ENCODE measurements at places on chromosomes 16 and 17. TPM values are rescaled to one million over a fixed set of nuclear protein-coding genes. Genes with fewer than 3 reads are reported as not detected.

The PMP22 gene
- 0.63 TPM for total RNA-seq

The TBC1D3H gene
- total RNA-seq = not detected

The TP53TG3 gene
- not detected for total RNA-seq

The C17orf113 gene
- total RNA-seq = 0.74 TPM

The AATK gene
- 0.28 TPM for total RNA-seq

The DOC2B gene
- 0.09 TPM for total RNA-seq

The FBXO39 gene
- total RNA-seq = 0.07 TPM

The BAIAP3 gene
- not detected for total RNA-seq

The KRTAP9-2 gene
- not detected for total RNA-seq

The HSPB9 gene
- not detected for total RNA-seq

The RCVRN gene
- not detected for total RNA-seq

The STX1B gene
- 1.1 TPM for total RNA-seq

The ZNF469 gene
- total RNA-seq = 0.60 TPM

The PTGES3L gene
- 0.28 TPM for total RNA-seq

The C17orf50 gene
- total RNA-seq = not detected

The HGS gene
- total RNA-seq = 92.7 TPM

The FOXC2 gene
- total RNA-seq = 2.0 TPM

The HBA1 gene
- total RNA-seq = 0.99 TPM

The CCL13 gene
- total RNA-seq = not detected

The SPATA33 gene
- 4.0 TPM for total RNA-seq

The ZDHHC7 gene
- 48.8 TPM for total RNA-seq

The TEX14 gene
- total RNA-seq = not detected
